ENCODE measurements at places on chromosomes 11 and 22.

GRCh38 chr11:1029654-1030053 lies 6.9 kb downstream of the MUC6 start:
- DNase-seq = no peak

DNA sequence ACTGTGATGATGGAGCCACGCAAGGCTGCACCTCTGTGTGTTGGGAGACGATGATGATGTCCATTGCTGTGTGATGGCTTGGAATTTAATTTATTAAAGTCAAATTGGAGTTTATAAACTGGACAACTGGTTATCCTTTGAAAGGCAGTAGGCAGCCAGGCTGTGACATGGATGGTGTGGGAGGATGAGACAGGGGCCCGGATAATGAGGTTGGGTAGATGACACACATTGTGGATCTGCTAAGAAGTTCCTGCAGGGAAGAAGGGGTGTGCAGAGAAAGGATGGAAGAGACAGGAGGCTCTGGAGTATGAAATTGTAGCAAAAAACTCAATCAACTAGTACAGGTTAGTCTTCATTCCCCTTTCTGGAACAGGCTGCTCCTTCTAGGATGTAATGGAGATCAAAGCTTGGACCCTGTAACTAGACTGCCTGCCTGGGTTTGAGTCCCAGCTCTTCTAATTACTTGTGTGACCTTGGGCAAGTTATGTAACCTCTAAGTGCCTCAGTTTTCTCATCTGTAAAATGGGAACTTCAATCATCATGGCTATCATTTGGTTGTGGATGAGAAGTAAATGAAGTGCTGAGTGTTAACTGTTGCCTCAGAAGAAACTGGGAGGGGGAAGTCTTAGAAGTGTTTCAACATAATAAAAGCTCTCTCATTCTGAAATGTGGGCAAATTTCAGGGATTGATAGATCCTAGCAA lies 4.2 kb upstream of the HINFP start:
- DNase-seq = no peak

DNA sequence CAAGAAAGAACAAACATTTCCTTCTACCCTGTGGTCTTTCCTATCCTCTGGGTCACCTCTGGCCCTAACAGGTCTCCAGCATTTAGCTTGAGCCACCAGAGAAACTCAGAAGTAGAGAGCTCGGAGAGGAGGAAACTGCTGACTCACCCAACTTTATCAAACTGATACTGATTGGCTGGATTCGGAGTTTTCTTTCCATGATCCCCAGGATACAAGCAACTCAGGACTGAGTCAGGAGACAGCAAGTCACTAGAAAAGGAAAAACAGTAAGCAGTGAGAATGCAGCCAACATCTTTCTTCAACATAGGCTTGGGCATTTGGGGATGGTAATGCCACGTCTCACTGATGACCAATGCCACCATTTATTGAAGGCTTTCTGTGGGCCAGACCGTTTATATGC lies 32.7 kb downstream of the THOC5 start:
- no peak for DNase-seq

- no peak for DNase-seq
Observed at GRCh38 chr11:64720640-64721358, 2.2 kb downstream of the NRXN2 start.

GRCh38 chr22:47131632-47132427 lies 369.4 kb downstream of the TBC1D22A start:
- DNase-seq = no peak

GRCh38 chr11:29260939-29261705 lies 755.7 kb downstream of the KCNA4 start:
- DNase-seq = no peak

- no peak for DNase-seq
Observed at GRCh38 chr11:64084146-64084950, 48.6 kb downstream of the FLRT1 start.

GRCh38 chr11:34158661-34159060 lies 53.2 kb downstream of the NAT10 start:
- DNase-seq = no peak

DNA sequence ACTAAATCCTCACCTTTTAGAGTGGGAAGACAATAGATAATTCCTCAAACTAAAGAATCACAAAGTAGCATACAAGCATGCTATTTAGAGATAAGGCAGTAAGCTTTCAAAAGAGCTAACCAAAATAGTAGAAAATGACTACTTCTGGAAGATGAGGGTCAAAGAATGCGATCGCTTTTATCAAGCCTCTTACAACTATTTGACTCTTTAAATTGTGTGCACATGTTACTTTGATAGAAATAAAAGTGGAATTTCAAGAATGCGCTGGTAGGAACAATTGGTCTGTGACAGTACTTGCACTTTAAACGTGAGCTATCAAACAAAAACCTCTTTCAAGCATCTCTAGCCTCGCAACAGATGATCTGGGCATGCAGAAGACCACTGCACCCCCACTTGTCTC lies 97.3 kb downstream of the COMMD9 start:
- DNase-seq = no peak

DNA sequence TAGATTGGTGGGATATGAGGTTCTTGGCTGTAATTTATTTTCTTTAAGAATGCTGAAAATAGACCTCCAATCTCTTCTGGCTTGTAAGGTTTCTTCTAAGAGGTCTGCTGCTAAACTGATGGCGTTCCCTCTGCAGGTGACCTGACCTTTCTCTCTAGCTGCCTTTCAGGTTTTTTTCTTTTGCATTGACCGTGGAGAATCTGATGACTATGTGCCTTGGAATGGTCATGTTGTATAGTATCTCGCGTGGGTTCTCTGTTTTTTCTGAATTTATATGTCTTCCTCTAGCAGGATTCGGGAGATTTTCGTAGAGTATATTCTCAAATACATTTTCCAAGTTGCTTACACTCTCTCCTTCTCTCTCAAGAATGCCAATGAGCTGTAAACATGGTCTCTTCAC lies 122.2 kb downstream of the DDX10 start:
- DNase-seq = no peak

DNA sequence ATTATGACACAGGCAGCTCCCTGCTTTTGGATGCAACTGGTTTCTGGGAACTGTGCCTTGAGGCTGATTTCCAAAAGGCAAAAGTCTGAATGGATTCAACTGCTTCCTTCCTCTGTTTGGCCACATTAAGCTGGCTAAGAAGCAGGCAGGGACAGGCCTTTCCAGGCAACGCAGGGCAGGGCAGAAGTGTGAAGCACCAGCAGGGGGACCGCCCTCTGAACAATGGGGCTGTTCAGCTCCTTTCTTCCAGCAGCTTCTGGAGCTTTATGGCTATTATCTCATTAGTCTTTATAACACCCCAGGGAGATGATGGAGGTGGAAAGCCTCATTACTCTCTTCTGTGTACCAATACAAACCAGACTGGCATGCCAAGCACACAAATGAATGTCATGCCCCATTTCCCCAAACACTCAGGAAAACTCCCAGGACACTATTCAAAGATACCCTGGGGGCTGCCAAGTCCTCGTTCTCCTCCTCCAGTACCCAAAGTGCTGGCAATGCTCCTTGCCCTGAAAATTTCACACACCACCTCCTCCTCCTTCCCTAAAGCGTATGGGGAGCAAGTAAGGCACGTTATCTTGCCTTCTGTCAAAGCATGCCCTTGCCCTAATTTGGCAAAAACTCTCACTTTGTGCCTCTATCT lies 21.3 kb downstream of the MORC2 start:
- DNase-seq = no peak

DNA sequence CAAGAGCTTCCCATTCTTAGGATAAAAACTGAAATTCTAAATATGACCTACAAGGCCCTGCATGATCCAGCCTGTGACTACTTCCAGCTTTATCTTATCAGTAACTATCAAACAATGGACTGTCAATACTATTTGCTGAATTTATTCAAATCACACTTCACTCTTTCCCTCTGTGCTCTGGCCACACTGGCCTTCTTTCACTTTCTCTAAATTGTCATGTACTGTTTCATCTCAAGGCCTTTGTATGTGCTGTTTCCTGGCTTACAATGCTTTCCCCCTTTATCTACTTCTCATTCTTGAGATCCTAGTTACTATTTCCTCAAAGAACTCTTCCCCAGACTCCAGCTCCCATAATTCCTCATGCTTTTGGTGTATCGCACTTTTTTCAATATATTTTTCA lies 5.6 kb downstream of the TIMM10B start:
- no peak for DNase-seq

GRCh38 chr11:120295099-120295498 lies 30.0 kb upstream of the TLCD5 start:
- no peak for DNase-seq

DNA sequence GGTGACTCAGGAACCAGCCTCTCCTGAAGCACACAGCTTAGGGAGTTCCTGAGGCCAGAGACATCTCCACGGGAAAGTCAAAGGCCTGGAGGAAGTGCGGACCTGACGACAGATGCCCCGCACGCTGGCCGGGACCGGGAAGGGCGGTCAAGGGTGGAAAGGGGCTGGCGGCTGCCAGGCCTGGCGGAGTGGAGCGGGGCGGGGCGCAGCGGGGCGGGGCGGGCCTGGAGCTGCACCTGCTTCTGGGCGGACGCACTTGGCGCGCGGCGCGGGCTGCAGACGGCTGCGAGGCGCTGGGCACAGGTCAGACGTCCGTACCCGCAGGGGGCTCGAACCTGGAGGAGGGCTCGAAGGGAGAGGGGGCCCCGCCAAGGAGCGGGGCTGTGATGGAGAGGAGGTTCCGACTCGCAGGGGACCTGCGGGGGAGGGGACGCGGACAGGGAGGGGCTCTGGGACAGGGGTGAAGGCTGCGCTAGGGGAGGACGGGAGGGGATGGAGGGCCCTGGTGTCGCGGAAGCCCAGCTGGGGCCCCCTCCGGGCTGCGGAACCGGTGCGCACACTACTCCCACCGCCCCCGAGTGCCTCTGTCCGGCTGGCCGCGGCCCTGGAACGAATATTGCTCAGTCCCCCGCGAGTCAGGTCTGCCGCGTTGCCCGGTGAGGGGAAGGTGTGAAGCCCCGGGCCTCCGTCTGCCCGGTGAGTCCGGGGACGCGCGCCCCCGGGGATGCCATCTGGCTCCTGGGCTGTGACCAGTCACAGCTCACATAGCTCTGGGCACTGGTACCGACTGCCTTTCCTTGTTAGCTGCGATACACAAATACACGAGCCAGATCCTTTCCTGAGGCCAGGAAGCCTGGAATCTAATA lies at the start of gene TMEM45B:
Gene TMEM45B, plus strand, starts transcription at position 253 of the 866 bp plus-strand sequence. CDS start 36,635 bp downstream, outside the sequence.
- peak; percentile 63 for DNase-seq

DNA sequence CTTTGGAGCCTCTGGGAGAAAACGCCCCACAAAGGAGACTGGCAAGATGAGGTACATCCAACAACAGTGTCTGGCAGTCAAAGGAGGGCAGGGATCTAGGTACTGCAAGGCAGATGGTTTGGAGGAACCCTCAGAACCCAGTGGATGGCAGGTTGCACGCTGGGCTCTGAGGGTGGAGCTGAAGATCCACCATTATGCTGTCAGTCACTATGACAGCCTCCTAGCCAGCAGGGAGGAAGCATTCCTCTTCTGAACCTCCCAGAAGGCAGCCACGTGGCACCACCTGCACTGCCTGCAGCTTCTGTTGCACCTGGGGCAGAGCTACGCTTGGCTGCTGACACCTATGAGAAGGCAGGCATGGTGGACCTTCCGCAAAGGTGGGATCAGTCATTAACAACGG lies 40.2 kb downstream of the HTR3A start:
- no peak for DNase-seq

- DNase-seq = no peak
Observed at GRCh38 chr11:103803062-103803461, 233.4 kb upstream of the DDI1 start.

DNA sequence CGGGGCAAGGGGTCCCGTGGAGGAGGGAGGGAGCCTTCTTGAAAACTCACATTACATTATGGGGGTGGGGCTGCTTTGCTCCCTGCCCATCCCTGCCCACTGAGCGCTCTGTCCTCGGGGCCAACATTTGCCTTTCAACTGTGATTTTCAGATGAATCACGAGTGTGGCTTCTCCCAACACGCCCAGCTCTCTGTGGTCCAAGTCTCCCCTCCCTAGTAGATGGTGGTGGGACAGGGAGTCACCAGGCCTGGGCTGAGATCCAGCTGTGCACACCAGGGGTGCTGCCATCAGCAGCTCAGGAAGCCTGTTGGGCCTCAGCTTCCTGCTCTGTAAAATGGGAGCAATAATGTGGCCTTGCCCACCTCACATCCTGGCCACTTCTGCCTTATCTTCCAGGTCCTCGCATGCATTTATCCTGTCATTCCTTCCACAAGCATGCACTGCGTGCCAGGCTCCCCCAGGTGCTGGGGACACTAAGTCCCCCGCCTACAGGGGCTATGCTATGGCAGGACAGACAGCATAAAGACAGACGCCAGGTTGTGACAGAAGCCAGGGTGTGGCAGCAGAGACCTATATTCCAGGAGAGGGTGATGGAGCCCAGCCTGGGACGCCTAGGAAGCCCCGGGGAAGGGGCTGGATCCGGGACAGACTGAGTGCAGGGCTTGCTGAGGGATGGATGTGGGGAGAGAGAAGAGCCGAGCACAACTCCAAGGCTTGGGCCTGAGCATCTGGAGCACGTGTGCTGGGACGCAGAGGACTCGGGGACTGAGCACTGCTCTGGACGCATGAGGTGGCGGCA lies 30.5 kb downstream of the NFAM1 start:
- no peak for DNase-seq

DNA sequence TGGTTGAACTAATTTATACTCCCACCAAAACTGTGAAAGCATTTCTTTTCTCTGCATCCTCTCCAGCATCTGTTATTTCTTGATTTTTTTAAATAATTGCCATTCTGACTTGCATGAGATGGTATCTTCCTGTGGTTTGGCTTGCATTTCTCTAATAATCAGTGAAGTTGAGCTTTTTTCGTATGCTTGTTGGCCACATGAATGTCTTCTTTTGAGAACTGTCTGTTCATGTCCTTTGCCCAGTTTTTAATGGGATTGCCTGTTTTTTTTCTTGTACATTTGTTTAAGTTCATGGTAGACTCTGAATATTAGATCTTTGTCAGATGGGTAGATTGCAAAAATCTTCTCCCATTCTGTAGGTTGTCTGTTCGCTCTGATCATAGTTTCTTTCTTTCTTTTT lies 46.1 kb downstream of the MS4A13 start:
- no peak for DNase-seq

GRCh38 chr22:46087816-46088277 lies 62.5 kb upstream of the PPARA start:
- DNase-seq = peak; percentile 44

- DNase-seq = no peak
Observed at GRCh38 chr22:33792832-33793231, 127.4 kb downstream of the LARGE1 start.

DNA sequence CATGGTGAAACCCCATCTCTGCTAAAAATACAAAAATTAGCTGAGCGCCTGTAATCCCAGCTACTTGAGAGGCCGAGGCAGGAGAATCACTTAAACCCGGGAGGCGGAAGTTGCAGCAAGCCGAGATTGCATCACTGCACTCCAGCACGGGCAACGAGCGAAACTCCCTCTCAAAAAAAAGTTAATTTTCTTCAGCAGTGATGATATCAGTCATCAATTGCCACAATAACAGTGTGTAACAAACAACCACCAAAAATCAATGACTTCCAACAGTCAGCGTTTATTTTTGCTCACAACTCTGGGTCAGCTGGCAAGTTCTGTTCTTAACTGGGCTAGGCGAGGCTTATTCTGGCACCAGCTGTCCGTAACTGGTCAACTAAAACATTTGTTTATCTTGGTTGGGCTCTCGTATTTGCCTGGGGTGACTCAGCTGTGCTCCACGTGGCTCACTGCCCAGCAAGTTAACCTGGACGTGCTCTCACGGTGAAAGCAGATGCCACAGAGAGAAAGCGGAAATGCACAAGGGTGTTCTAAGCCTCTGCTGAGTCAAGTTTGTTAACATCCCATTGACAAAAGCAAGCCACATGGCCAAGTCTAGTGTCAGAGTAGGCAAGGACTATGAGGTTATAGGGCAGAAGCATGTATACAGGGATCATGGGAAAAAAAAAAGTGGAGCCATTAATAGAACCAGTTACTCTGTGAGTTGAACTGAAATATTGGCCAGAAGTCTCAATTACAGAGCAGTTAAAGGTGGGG lies 52.1 kb downstream of the LHFPL7 start:
- DNase-seq = no peak

All from WTC11 (cell line).